Activated T-cell treated with anti-CD3 and anti-CD28 coated beads for 4 hours (primary cell): ENCODE measurements at places on chromosomes 16 and 17.

DNA sequence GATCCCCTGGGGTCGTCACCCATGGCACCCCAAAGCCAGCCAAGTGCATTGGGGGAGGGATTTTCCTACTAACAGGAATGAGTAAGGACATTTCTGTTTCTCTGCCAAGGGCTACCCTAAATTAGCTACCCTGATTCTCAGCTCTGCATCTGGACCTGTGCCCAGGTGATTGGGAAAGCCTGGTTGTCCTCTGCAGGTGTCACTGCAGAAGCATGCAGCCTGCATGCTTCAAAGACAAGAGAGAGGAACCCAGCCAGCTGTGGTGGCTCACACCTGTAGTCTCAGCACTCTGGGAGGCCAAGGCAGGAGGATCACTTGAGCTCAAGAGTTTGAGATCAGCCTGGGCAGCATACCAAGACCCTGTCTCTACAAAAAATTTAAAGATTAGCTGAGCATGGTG is 19.6 kb downstream of the BEAN1 start:
- no peak for DNase-seq

GRCh38 chr17:50722746-50723145 is 3.3 kb downstream of the LUC7L3 start:
- no peak for DNase-seq

DNA sequence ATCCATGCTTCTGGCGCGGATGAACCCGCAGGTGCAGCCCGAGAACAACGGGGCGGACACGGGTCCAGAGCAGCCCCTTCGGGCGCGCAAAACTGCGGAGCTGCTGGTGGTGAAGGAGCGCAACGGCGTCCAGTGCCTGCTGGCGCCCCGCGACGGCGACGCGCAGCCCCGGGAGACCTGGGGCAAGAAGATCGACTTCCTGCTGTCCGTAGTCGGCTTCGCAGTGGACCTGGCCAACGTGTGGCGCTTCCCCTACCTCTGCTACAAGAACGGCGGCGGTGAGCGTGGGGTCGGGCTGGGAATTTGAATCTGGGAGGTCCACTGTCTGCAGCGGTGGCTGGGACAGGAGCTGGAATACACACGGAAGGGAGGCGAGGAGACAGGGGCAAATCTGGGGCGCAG is 904 bp downstream of the SLC6A2 start:
- no peak for DNase-seq

GRCh38 chr16:89407925-89408300 is 82.4 kb downstream of the ANKRD11 start:
- no peak for DNase-seq

DNA sequence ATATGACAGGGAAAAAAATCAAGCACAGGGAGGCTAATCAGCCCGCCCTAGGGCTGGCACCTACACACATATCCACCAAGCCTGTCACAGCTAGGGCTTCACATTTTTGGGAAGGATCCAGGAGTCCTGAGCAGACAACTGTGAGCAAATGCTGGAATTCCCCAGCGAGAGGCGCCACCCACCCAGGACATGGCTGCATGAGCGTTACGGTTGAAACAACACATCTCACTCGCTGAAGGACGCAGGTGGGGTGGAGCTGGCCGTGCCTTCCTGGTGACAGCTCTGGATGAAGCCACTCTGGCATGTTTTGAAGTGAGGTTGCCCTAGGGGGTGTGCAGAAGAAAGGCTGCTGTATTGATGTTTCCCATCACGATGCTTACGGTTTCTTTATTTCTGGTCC is 315.1 kb upstream of the EEF2KMT start:
- no peak for DNase-seq

DNA sequence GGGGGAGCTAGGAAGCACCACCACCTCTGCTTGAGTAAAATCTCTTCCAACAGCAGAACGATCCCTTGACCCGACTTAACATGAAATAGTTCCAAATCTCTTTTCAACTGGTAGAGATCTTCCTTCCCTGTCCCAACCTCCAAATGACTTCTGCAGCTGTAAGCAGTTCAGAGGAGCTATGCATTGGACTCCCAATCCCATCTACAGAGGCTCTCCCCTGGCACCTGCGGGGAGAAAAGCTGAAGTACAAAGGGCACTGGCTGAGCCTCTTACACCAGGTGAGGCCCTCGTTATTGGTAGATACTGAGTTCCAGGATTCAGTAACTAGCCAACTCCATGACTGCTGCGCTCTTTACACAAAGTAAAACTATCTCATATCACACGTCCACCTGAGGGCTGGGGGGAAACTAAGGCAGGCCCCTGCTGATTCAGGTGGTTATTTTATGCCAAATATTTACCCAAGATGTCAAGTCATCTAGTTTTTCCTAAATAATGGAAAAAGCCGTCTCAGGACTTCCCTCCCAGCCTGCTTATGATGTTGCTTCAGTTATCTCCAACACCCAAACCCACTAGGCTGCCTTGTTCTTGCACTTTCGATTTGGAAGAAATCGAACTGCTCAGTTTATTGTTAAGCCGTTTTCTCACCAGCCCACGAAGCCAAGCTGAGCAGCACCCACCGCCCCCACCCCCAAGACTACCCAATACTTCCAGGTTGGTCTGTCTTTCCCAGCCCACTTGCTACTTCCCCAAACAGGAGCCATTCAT is 3.2 kb downstream of the ACTG1 start:
- no peak for DNase-seq

DNA sequence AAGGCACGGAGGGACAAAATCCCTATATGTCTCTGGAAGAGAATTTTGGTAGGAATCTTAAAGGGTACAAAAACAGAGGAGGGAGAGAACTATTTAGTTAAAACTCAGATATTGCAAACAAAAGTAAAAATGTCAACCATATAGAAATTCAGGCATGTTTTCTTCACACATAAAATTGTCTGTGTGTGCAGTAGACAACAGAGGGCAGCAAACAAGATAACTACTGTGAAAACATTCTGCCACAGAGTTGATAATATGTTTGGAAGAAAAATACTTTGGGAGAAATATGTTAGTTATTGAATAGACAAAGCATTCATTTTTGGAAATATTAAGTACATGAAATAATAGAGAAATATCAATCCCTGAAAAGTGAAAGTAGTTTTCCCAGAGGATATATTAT is 56.2 kb downstream of the SNX11 start:
- DNase-seq = no peak

DNA sequence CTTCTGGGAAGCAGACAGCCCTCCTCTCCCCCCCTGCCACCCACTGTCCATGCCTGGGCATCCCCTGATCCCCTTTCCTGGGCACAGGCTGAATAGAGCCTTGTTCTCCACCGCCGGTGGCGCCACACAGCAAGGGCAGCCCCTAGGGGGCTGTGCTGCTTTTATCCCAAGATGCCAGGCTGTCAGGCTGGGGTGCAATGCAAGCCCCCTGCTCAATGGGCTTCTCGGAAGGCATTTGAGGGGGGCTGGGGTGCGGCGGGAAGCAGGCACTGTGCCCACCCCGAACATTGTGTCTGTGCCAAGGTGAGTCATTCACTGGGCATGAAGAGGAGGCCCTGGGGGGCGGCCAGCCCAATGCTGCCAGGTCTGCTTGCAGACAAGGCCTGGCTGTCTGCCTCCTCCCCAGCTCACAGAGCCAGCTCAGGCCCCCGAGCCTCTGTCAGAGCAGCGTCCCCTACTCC is 1.5 kb upstream of the GFAP start:
- DNase-seq = no peak

DNA sequence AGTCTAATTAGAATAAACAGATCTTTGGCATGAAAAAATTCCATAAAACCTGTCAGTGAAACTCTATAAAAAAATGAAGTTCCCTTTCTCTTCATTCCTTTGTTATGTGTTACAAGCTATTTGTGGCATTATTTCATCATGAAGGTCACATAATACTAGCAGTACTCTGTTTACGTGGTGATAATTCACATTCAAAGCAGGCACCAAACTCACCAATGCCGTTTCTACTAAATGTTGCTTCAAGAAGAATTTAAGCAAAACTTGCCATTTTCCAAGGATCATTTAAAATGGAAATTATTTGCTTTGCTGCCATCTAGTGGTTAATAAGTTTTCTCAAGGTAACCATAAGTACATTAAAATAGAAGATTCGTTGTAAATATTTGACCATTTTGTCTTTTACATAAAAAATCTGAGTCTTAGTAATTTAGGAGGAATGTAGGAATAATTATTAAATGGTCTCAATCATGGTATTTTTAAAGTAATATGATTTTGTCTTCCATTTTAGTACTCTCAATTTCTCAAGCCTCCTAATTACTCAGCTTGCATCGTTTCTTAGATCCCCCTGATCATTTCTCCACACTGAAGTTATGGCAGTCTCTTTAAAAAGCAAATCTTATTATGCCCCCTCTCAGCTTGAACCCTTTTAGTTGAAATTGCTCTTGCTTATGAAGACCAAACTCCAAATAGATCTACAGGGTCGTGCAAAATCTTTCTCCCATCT is 80.8 kb downstream of the OMG start:
- DNase-seq = no peak

DNA sequence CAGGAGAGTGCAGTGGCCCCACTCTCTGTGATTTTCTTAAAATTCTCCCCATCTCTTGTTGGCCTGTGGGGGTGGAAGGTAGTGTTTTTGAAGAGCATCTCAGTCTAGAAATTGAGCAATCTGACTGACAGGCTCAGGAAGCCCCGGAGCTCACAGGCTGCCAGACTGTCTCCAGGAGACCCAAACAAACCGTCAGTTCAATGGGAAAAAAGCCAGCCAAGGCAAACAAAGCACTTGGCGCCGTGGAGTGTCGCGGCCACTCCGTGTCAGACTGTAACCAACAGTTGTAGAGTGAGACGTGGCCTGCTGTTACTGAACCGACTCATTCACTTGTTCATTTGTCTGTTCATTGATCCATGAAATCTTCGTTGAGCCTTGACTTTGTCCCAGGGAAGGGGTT is 33.7 kb downstream of the RGS9 start:
- no peak for DNase-seq

- DNase-seq = no peak
These were observed 1.1 kb downstream of the C16orf74 start for GRCh38 chr16:85749771-85750145.

- DNase-seq = no peak
These were observed 9.0 kb upstream of the AMZ2 start for GRCh38 chr17:68238871-68239253.

DNA sequence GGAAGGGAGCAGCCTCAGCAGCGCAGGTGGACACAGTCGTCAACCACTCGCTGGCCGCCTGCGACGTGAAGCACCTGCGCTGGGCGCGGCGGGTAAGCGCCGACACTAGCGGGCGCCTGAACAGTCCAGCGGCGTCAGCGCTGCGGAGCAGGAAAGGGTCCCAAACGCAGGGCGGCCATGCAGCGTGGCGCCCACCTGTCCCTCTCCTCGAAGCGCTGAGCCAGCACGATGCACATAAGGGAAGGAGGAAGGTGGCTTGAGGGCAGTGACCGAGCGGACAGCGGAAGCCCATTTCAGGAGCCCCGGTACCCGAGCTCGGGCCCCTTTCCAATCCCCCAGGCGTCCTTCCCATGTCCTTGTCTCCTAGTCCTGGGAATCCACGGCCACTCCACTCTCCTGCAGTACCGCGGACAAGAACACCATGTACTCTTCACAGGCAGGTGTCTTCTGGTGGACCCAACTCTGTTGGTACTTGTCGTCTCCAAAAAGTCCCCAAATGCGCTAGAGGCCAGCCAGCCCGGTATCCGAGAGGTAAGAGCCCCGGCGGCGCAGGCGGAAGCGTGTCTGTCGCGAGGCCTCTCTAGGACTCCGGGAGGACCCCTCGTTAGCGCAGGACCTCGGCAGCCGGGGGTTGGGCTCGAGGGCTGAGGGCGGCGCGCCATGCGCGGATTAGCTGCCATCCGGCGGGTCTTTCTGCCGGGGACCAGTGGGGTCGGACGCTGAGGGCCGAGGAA is 14.4 kb downstream of the ZNF232 start:
- DNase-seq = no peak

- DNase-seq = no peak
These were observed 988 bp downstream of the CIAO3 start for GRCh38 chr16:739560-740458.

DNA sequence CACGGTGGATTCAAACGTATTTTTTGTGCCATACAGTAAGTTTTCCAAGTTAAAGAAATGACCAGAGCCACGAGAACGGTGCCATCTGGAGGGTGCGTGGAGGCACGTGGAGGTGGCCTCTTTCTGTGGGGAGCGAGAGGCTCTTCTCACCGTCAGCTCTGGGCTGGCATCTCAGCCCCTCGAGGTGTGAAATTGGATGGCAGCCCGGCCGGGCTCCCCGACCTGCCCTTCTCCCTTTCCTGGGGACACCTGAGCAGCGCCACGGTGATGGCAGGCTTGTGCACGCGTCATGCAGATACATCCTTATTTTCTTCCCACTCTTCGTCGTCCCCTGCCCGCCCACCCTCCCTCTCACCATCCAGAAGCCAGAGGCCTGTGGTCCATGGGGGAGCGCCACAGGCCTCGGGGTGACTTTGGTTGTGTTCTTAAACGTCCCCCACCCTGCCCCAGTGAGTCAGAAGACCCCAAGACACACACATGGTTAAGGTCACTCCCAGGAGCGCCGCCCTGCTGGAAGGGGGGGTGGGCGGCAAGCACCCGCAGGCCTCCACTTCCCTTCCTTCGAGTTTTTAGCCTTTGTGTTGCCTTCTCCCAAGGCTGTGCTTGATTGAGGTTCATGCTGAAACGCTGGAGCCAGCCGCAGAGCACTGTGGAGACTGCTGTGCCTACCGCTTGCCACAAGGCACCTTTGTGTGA is 109.4 kb downstream of the BANP start:
- no peak for DNase-seq
